ENCODE measurements at places on chromosomes 12 and 14.

DNA sequence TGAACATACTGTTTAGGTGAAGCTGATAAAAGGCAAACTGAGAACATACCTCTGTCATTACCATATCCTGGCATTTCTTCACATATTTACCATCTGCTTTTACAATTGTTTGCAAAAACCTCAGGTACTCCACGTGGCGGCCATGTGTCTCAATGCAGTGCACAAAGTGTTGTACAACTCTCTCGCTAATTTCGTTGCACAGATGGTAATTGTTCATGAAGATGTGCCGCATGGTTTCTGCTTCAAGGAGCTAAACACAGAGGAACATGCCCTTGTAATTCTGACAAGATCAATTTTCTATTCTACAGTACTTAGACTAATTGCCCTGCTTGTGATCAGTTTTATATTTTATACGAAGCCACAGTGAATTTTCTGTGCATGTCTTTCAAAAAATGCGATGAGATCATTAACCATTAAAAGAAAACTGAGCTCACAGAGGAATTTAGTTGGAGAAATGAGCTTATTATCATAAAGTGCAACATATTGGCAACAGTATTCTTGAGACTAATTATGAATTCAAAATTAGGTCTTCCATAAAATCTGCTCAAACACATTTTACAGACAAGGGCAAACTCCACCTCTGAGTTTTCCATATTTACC is 233.8 kb downstream of the ITPR2 start:
- DNase-seq = no peak

- peak; percentile 36 for DNase-seq
Observed at GRCh38 chr12:20561871-20562270, 133.3 kb upstream of the SLCO1C1 start.

GRCh38 chr14:101024686-101025085 is 121.2 kb upstream of the RTL1 start:
- DNase-seq = no peak

DNA sequence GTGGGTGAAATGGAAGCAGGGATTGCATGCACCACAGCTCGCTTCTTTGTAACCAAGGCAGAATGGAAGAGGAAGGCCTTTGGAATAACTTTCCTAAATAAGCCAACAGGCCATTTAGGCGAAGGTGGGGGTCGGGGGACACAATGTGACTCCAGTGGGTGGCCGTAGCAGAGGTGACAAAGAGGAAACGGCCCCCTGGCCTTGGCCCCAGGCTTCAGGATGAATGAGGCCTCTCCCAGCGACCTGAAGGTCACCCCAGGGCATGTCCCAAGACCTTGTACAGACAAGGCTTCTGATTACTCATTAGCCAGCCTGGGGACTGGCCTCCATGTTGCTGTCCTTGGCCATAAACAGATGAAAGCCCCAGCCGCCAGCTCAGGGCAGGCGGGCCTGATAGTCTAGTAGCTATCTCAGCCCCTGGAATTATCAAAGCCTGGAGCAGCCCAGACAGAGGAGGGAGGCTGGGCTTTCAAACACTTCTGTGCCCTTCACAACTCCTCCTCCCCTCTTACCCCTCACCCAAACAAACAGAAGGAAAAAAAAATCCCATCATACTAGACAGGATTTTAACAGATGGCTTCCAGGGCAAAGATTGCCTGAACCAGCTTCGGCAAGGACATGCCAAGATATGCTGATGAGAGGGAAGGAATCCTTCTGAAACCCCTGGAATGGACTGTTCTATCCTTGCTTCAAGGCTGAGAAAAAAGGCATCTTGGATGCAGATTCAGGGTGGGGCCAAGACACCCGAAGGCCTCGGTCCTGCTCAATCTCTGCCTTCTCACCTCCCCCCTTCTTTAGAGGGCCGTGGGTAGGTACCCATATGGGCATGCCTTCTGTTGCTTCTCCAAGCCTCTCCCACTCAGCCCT is 142.3 kb upstream of the PARP11 start:
- no peak for DNase-seq

DNA sequence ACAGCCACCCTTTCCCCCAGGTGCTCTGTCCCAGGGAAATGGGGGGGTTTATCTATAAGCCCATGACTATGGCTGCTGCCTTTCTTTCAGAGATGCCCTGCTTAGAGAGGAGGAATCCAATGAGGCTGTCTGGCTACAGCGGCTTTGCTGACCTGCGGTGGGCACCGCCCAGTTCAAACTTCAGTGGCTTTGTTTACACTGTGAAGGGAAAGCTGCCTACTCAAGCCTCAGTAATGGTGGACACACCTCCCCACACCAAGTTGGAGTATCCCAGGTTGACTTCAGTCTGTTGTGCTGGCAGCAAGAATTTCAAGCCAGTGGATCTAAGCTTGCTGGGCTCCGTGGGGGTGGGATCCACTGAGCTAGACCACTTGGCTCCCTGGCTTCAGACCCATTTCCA is 869.2 kb downstream of the SLC6A15 start:
- DNase-seq = no peak

DNA sequence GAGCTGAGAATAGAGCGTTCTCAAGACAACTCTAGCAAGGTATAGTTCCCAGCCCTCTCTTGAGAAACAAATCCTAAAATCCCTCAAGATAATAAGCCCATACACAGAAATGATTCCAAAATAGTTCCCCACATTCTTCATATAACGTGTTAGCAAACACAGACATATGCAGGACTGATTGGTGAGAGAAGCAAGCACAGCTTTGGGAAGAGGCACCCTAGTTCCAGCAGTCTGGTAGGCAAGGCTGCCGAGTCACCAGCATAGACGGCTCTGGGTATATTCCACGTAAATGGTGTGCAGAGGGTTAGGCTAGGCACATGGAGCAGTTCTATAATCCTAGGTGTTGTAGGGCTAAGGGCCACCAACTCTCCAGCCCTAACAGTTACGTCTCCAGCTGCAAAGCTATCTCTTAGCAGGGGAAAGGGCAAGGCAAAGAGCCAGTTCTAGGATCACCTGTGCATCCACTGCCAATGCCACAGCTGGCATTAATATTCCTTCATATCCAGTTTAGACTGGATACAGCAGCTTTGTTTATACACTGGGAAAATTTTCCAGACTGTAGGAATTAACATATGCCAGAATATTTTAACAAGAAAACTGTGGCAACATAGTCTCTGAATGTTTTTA is 52.9 kb downstream of the SH2B3 start:
- DNase-seq = no peak

GRCh38 chr14:104878582-104878981 is 13.5 kb downstream of the CEP170B start:
- DNase-seq = no peak

DNA sequence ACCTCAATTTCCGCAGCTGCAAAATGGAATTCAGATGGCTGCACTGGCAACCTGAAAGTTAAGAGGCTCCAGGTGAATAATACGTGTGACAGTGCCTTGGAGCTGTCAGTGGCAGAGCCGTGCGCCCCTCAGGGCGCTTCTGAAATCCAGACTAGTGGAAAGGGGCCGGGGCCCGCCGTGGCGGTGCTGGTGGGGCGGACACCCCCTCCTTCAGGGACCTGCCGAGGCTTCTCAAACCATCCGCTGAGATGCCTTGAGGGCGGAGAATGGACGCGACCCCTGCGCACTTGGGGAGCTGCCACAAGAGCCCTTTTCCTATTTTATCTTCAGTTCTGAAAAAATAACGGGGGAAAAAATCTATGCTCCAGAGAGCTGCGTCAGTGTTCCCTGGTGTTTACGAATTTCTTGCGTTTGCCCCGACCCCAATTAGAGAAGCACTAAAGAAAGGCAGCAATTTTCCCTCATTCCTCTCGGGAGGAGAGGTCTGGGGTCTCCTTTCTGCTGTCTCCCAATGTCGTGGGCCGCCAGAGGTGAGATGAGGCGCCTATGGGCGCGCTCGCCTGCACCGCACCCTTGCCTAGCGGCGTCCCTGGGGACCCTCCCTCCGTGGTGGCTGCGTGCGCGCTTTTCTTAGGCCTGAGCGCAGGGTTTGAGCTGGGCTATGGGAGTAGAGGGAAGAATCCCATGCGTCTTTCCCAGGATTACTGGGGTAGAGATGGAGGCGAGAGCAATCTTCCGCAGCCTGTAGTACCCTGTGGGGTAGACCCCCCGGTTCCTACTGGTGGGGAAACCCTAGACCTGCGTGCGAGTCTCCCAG is 2.2 kb downstream of the NOS1 start:
- no peak for DNase-seq

DNA sequence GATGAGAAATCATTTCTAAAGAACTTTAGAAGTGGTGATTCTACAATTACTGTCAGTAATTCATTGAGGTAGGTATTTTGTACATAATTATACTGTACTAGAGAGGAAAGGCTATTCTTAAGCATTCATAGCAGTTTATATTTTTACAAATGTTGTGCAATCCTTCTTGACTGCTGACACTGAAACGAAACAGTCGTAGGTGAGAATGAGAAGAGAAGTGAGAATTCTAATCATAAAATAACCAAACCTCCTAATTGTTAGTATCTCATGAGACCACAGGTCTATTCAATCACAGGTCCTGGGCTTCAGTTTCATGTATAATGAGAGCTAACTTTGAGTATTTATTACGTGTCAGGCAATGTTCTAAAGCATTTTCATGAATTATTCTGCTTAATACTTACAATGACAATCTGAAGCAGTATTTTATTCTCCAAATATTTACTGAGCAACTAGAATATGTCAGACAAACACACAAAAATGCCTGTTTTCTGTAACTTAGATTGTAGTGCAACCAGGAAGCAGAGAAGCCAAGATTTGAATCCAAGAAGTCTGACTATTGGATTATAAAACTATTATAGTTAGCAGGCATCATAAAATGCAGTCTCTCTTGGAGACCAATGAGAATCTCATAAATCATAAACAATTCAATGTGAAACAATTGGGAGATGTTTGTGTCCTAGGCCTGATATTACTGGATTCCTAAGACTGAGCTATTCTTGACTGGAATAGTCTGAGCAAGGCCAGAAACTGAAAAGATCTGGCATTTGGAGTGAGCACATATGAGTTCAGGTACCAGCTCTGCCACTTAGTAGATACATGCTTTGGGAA is 24.3 kb downstream of the RERG start:
- DNase-seq = no peak

DNA sequence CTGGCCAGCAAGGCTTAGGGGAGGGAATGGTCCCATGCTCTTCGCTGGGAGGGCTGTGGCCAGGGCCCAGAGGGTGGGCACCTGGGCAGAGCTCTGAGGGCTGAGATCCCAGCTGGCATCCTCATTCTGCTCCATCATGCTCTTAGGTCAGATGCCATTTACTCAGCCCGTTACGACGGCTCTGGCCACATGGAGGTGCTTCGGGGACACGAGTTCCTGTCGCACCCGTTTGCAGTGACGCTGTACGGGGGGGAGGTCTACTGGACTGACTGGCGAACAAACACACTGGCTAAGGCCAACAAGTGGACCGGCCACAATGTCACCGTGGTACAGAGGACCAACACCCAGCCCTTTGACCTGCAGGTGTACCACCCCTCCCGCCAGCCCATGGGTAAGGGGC is 30.8 kb upstream of the LRP1-AS start:
- no peak for DNase-seq

DNA sequence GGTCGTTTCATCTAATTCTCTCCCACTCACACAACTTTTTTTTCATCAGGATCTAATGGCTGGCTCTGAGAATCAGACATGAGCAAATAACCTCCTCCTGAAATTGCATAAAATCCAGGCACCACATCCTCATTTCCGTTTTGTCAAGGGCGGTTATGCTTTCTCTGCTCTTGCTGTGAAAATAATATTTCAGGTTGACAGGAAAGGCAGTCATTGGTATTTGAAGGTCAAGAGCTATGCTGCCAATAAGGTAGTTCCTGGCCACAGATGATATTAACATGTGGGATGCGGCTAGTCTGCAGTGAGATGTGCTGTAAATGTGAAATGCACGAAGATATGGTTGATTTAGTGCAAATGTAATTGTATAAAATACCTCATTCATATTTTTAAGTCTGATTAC is 870.2 kb upstream of the TMEM132C start:
- no peak for DNase-seq

- no peak for DNase-seq
Observed at GRCh38 chr14:92473261-92473968, 40.2 kb upstream of the RIN3 start.

- no peak for DNase-seq
Observed at GRCh38 chr14:104870368-104871144, 5.5 kb downstream of the CEP170B start.

GRCh38 chr12:101854747-101855146 is 22.6 kb upstream of the DRAM1 start:
- no peak for DNase-seq

DNA sequence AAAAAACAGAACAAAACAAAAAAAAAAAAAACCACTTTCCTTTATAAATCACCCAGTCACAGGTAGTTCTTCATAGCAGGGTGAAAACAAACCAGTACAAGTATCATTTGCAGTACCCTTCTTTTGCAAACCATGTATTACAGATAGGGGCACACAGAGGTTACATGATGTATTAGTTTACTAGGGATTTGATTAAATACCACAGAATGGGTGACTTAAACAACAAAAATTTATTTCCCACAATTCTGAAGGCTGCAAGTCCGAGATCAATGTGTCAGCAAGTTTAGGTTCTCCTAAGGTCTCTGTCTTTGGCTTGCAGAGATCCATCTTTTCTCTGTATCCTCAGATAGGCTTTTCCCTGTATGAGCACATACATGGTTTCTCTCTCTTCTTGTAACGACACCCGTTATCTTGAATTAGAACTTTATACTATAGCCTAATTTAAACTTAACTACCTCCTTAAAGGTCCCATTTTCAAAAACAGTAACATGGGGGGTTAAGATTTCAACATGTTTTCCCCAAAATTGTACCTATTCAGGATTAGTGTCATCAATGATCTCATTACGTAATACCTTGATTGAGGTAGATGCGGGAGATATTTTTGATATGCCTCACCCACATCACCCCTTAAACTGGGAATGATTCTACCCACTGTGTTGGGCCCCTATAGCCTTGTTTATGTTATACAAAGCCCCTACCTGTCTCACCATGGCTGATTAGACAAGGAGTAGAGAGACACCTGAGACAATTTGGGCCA is 3.5 kb upstream of the CEP128 start:
- DNase-seq = no peak

- DNase-seq = no peak
Observed at GRCh38 chr14:97543816-97544215, 746.6 kb downstream of the VRK1 start.

DNA sequence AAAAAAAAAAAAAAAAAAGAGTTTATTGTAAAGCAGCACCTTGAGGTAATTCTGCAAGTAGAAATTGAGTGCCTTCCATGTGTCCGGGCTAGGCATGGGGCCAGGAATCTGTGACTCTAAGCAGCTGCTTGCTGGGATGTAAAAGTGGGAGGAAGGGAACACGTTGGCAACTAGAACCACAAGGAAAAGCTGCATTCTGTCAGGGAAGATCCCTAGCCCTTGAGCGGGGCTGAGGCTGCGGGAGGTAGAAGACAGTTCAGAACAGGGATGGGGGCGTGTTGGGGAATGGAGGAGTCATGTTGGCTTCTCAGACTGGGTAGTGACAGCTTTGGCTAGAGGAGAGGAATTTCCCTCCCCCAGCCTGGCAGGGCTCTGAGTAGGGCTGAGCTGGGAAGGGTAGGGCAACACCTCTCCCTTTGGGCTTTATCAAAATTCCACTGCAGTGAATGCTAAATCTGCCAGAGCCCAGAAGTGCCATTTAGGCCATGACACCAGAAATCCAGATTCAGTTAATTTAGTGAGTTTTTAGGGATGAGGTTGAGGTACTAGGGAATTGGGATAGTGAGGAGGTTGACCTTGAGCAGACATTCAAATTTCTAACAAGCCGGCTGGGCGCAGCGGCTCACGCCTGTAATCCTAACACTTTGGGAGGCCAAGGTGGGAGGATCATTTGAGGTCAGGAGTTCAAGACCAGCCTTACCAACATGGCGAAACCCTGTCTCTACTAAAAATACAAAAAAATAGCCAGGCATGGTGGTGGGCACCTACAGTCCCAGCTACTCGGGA is 3.4 kb upstream of the TRAFD1 start:
- no peak for DNase-seq

- DNase-seq = no peak
Observed at GRCh38 chr14:65142914-65143625, 40.8 kb upstream of the MAX start.

Measured in smooth muscle cell of the brain vasculature (primary cell).